H4 (cell line): ENCODE measurements at places on chromosomes 11 and 22. TPM values are rescaled to one million over a fixed set of nuclear protein-coding genes. Genes with fewer than 3 reads are reported as not detected.

ART1 gene
- not detected in 2 replicates for total RNA-seq

APOL1 gene
- total RNA-seq, result 27.5 and 33.3 TPM in 2 replicates

C11orf42 gene
- not detected in 2 replicates for total RNA-seq

C11orf97 gene
- not detected in 2 replicates for total RNA-seq

FZD4 gene
- 8.8 and 10.5 TPM in 2 replicates for total RNA-seq

PRR14L gene
- total RNA-seq, result 7.0 and 7.2 TPM in 2 replicates

DRICH1 gene
- total RNA-seq, result not detected in 2 replicates

LGR4 gene
- total RNA-seq, result 25.1 and 28.5 TPM in 2 replicates

SLC5A1 gene
- total RNA-seq, result not detected in 2 replicates

GRCh38 chr22:46473021-46473779 lies 64.2 kb downstream of the CELSR1 start:
- DNase-seq, result no peak

DNA sequence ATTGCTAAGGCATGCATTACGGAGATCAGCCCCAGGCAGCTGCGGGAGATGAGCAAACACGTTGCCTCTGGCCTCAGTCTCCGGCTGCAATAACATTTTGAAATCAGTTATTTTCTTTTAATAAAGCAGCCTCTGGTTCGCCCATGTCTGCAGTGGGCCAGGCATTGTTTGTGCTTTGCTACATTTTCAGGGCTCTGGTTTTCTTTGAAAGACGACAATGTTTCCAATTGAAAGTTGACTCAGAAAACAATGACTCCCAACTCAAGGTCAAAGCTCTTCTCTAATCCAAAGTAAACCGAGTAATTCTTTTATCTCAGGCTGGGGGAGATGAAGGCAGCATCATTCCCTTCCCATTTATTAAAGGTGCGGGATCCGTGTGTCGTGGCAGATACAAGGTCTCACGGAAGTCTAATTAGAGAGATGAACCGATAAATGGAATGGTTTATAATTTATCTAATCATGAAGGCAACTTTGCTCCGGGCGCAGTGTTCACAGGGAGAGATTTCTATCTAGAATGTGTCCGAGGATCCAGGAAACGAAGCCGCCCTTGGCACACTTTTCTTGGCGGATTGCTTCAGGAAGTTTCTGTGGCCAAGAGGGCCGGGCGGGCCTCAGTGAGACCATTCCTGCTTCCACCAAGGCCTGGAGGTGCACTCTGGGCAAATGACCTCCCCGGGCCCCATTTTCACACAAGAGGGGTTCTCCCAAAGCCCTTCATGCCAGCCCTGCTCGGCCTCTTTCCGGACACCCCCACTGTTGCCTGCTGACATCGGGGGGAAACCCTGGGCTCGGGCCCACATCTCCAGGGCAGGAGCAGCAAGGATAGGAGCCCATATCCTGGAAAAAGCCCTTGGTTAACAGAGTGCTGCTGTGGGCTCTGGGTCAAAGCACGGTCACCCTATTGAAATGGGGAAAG lies 811.4 kb downstream of the BRD1 start:
- DNase-seq, result no peak

- DNase-seq, result no peak
Observed at GRCh38 chr11:833114-833791, 501 bp downstream of the CD151 start.

DNA sequence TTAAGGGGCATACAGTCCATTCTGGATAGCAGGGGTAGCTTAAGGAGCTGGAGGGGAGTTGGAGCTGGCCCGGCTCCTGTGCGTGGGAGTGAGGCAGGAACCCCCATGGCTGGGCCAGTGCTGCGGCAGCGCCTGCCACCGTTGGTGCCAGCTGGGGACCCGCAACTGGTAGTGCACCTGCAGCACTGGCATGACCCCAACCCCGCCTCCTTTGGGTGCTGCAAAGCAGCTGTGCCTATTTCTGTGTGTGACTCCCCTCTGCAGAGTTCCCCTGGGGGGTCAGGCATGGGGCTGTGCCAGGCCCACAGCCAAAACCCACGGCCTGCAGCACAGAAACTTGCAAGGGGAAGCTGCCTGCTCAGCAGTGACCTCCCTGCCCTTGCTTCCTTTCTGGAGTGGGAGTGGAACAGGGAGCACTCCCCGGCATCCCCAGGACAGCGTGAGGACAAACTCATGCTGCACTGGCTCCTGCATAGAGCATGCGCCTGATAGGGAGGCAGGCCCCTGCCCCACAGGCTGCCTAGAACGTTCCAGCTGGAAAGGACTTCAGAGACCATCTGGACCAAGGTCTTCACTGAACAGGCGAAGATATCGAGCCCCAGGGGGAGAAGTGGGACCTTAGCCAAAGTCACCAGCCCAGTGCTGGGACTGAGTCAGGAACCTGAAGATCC lies 26.2 kb upstream of the RAB1B start:
- no peak for DNase-seq

DNA sequence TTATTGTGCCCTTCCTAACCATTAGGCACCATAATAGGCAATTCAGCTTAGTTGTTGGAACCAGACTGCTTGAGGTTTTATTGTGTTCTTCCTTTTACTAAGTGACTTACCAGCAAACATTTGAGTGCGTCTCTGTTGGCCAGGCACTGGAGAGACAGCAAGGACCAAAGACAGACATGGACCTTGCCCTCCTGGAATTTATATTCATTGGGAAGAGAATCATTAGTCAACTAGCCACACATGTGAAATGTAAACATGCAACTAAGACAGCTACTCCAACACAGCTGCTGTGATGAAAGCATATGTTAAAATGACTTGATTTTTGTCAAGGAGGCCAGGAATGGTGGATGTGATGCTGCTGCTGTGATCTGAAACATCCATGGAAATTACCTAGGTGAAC lies 106.4 kb downstream of the TRAF6 start:
- DNase-seq, result no peak

DNA sequence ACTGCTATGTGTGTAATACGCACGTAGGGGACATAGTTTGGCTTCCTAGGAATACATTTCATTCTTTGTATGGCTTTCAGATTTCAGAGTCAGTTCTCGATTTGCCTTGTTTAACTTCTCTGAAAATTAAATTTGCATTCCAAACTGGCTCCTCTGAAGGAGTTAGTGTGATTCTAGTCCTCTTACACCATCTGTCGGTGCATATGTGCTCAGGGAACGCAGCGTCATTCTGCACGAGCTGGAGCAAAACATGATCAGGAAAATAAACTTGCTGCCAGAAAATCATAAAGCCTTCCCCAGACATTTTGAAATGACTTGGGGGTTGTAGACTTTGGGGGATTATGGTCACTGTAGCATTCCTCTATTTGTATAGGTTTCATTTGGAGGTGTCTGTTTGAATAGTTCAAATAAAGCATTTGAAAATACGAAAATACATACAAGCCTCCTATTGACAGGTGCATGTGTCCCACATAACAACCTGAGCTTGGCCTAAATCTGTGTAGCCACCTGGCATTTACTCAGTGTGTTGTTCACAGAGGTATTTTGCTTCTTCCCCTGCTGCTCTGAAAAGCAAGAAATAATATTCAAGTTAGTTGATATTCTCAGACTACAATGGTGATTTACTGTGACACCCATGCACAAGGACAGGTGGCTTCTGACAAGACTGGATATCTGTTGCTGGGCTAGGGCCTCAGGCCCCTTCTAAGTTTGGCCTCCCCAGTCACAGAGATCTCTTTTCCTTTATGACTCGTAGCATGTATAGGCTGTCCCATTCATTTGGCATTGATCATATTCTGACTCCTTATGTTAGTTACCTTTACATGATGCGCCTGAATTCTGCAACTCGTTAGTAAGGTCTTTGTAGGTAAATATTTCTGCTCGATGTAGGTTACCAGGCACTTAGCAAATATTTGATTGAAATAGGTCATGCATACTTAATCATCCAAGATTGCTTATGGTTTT lies 81.6 kb upstream of the SORL1-AS1 start:
- DNase-seq, result no peak

DNA sequence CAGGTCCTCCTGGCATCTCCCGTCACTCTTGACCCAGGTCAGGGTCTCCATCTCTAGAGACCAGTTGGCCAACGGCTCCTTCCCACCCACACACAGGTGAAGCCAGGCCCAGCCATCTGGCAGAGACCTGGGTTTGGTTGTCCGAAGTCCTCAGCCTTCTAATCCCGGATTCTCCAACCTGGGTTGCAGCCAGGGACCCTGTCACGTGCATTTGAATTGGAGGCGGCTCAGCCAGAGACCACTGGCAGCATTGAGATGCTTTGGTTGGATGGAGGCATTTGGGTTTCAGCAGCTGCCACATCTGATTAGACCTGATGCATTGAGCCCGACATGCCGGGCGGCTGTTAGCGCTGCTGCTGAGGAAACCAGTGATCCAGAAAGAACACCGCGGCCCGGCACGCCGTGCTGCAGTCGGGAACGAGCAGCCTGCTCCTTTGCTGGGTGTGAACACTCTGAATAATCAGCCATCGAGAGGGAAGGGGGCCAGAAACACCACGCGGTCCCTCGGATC lies 163.2 kb downstream of the BRD1 start:
- no peak for DNase-seq

- no peak for DNase-seq
Observed at GRCh38 chr22:43774318-43774915, 37.7 kb downstream of the EFCAB6 start.

- DNase-seq, result no peak
Observed at GRCh38 chr22:17922925-17923903, 101.1 kb downstream of the MICAL3 start.

DNA sequence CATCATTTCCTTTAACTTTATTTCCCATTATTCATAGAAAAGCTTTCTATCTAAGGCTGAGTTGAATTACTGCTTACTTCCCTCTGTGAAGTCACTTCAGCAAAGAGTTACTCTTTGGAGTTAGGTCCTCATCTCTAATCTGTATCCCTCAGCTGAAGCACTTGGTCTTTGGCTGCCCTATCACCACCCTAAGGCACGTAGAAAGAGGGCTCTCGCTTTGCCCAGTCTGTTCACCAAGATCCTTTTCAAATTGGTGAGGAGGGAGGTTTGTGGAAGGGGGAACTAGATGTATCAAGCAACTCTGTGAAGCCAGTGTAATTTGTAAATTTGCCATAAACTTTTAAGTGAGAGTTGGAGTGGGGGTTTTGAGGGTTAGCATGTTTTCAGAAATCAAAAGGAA lies 43.4 kb downstream of the PAX6 start:
- DNase-seq, result no peak

- DNase-seq, result no peak
Observed at GRCh38 chr11:74011360-74012073, 2.6 kb upstream of the UCP3 start.

- no peak for DNase-seq
Observed at GRCh38 chr22:19708321-19709011, 5.8 kb upstream of the SEPTIN5 start.
